Stimulated activated CD4-positive, alpha-beta T cell treated with anti-CD3 and anti-CD28 coated beads, Interleukin-12 subunit alpha, Interleukin-12 subunit beta, amount 100 ng/mL, for 48 hours (primary cell): ENCODE measurements at places on chromosomes 1 and 21.

DNA sequence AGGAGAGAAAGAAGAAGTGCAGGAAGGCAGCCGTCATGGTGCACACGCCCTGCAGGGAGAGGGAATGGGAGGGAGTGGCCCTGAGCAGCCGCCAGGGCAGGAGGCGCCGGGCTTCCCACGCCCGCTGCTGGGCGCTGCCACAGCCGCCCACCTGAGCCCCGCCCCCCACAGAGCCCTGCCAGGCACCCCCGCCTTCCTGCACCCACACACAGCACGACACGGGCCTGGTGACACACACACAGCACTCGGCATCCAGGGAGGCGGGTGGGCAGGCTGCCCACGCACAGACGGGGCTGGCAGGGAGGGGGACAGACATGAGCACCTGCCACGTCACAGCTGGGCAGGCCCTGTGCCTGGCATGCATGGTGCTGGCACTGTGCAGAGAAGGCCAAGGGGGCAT lies 27.5 kb downstream of the ADGRB2 start:
- no peak for DNase-seq

DNA sequence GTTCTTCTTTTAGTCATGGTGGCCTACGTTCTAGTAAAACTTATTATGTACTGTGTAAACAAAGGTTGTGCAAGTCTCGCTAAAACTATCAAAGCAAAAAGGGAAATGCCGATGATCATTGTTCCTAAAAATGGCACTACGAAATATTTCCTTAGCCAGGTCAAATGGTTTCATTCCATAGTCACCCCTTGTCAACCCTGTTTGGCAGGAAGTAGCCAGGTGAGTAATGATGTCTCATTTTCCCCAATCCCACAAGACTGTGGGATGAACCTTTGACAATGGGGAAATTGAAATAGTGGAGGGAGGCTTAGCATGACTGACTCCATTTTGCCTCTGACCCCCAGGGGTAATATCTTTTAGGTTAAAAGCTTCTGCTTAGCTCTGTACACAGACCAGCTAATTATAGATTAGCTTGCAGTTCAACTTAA lies 5.6 kb upstream of the REN start:
- DNase-seq: no peak

- no peak for DNase-seq
Measured at GRCh38 chr1:12152113-12152891, 14.5 kb upstream of the TNFRSF1B start.

DNA sequence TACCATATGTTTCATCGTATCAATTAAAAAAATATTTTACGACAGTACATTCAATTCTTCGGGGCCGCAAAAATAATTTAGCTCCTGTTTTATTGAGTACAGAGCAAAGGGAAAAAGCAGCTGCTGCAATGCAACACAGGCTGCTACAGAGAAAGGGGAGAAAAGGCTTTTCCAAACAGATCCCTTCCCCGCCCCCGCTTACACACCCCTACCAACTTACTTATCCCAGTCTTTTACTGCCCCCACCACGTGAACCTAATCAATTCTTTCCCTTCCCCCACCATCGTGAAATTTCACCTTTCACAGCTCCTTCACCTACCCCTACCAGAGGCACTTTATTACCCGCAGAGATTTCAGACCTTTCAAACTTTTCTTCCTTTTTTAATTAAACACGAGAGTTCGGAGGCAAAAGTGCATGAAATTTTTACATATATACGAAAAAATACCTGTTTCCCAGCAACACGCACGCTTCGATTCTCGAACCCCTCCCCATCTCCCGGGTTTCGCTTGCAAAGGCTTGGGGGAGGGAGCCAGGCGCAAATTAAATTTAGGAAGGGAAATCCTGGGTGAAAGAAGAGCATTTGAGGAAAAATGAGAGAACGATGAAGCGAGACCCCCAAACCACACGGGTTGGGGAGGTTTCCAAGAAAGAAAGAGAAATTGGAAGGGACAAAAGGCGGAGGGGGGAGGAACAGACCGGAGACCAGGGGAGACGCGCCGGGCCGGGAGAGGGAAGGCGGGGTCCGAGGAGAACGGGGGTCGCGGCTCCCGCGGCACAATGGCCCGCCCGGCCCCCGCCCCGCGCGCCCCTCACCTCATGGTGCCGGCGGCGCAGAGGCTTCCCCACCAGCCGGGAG lies 823 bp downstream of the ENAH start:
- no peak for DNase-seq

DNA sequence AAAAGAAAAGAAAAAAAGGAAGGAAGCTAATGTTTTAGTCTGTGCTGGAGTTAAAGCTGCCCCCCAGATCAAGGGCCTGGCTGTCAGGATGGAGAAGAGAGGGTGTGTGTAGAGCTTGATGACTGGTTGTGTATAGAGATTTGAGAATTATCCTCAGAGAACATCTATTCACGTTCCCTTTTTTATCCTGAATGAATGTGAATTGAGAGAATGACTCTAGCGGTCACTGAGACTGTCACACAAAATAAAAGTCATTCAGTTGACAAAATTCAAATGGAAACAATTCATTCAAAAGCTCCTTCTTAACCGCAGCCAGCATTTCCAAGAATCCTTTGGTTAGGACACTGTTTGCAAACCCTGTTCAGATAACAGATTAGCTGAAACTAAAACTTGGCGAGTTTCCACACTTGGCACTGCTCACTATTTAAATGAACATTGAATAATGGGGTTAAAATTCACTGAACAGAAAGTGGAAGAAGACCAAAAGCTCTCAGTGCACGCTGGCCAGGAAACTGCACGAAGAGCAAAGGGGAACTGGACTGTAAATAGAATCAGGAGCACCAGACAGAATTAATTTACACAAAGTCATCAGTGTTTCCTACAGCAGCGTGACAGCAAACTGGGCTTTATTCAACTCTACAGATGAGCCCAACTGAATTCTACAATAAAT lies 13.6 kb upstream of the FAM89A start:
- DNase-seq: no peak

DNA sequence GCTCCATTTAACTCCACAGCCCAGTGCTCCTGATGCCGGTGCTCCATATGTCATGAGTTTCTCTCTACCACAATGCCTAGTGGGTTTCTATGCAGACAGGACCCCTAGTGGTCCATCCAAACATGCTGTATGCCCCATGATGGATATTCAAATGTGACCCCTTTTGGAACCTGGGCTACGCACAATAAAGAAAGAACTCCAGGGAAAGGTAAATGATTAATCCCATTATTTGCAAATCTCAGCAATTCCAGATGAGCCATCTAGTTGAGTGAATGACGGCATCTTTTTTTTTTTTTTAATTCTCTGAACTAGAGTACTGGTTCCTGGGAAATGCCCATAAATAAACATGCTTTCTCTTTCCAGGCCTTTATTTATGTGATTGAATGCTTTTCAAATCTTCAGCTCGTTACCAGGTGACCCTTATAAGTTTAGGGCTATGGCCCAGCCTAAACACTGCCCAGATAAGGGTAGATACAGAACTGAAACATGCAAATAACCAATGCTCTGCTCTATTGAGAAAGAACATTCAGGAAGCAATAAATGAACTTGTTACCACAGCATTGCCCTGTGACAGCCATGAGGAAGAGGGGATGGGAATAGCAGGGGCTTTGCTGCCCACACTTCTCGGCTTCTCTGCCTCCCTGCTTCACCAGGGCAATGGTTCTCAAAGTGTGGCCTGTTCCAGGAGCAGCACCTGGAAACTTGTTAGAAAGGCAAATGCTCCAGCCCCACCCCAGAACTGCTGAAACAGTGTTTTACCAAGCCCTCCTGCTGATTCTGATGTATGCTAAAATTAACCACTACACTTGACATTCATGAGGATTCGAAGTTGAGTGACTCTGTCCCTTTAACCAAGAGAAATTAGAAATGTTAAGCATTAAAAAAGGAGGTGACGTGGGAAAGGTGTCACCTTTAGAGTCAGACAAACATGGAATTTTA lies 151.7 kb downstream of the SEC16B start:
- DNase-seq: no peak

DNA sequence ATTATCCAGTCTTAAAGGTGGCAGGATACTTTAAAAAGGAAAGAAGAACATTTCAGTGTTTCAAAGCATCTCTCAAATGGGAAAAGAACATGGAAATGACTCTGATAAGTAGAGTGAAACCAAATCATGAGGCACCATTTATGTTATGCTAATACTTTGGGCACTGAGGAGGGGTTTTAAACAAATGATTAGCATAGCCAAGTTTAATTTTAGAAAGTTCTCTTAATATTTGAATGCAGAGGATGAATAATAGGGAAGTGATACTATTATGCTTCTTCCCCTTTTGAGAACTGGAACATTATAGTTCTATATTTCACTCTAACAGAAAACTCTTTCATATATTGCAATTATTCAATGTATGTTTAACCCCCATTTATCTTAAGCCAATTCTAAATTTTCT lies 1181.9 kb upstream of the PRMT6 start:
- DNase-seq: no peak

- no peak for DNase-seq
Measured at GRCh38 chr1:17926906-17927305, 171.8 kb downstream of the ACTL8 start.

- no peak for DNase-seq
Measured at GRCh38 chr1:234536741-234537140, 57.8 kb upstream of the TARBP1 start.

- DNase-seq: no peak
Measured at GRCh38 chr1:8360493-8361197, 42.7 kb downstream of the SLC45A1 start.

DNA sequence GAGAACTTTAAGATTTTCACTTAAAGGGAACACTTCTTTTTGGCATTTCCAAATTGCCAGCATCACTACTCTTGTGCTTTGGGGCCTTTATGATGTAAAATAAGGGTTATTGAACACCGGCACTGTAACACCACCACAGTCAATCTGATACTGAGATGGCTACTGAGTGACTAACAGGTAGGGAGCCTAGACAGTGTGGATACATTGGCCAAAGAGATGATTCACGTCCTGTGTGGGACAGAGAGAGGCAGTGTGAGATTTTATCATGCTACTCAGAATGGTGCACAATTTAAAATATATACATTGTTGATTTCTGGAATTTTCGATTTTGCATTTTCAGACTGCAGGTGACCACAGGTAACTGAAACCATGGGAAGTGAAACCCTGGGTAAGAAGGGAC lies 261.6 kb downstream of the SPATA17 start:
- no peak for DNase-seq

GRCh38 chr1:113035086-113035485 lies 37.9 kb upstream of the LRIG2 start:
- no peak for DNase-seq

DNA sequence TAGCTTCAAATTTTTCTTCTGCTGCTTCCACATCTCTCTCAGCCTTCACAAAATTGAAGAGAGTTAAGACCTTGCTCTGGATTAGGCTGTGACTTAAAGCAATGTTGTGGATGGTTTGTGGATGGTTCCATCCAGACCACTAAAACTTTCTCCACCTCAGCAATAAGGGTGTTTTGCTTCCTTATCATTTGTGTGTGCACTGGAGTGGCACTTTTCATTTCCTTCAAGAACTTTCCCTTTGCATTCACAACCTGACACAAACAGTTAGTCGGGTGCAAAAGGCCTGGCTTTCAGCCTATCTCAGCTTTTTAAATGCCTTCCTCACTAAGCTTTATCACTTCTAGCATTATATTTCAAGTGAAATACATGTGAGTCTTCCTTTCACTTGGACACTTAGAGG lies 30.3 kb downstream of the DENND1B start:
- no peak for DNase-seq

DNA sequence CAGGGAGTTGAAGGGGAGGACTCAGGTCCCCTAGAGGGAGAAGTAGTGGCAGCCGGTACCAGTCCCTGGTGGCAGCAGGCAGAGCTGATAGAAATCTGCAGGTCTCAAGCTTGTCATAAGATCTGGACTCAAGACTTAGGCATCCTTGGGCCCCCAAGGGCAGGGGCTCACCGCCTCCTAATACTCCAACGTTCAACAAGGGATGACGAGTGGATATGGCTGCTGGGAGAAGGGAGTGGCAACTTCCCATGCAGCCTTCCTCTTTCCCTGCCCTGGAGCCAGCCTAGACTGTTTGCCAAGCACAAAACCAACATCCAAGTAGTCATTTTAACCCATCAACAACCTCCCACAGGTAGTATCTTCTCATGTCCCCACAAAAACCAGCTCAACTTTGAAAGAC lies 6.9 kb downstream of the TRABD2B start:
- DNase-seq: no peak

GRCh38 chr1:100499194-100499811 lies 38.6 kb upstream of the GPR88 start:
- DNase-seq: no peak

- peak; percentile 71 for DNase-seq
Measured at GRCh38 chr1:161068306-161069234, 1.1 kb downstream of the ARHGAP30 start.

GRCh38 chr1:223233019-223233409 lies 90.0 kb upstream of the TLR5 start:
- DNase-seq: no peak

DNA sequence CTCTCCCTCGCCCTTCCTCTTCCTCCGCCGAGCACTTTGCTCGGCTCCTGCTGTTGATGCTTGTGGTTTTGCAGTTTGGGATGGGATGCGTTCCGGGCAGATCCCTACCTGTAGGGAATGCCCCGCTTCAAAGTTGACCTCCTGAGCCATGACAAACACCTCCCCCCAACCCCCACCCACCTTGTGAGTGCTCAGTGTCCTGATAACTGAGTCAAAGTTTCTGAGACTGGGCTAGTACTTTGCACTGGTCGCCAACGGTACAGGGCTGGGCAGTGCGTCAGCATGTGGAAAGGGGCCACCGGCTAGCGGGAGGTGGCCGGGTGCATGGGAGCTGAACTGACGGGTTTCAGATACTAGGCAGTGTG lies 771 bp downstream of the RABGAP1L start:
- DNase-seq: no peak

- no peak for DNase-seq
Measured at GRCh38 chr1:68321084-68321685, 88.9 kb upstream of the WLS start.

DNA sequence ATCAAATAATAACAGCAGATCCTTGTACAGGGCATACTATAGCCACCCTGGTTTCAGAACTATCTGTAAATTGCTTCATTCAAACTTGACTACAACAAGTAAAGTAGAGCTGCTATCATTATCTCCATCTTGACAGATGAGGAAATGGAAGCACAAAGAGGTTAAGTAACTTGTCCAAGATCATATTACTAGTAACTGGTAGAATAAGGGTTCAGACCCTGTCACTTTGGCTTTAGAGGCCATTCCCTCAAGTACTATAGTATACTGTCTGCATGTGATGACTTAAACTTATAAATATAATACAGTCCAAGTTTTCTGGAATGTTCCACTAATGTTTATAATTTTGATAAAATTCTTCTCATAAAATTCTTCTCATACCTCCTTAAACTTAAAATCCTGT lies 24.8 kb downstream of the PGM1 start:
- no peak for DNase-seq
